ENCODE measurements at places on chromosomes 4 and X.

GRCh38 chr4:165048170-165048569, 5.5 kb upstream of the TRIM75 start:
- DNase-seq = no peak

DNA sequence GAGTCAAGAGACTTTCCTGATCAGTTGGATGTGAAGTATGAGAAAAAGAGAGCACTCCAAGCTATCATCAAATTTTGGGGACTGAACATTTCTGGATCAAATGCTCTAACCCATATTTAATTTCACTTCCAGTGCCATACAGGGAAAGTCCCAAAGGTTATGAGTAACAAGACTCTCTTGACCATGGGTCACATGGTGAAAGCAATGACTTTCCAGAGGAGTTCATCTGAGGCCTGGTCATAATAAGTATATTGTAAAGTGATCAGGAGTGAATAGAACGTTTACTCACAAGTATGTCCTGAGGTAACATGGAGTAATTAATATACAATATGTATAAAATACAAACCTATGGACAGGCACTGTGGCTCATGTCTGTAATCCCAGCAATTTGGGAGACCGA, 40.7 kb upstream of the ARMCX5 start:
- no peak for DNase-seq

- DNase-seq = peak; percentile 71
Observed at GRCh38 chr4:174764105-174764729, 64.8 kb downstream of the GLRA3 start.

- no peak for DNase-seq
Observed at GRCh38 chr4:154485127-154485773, 6.3 kb downstream of the DCHS2 start.

DNA sequence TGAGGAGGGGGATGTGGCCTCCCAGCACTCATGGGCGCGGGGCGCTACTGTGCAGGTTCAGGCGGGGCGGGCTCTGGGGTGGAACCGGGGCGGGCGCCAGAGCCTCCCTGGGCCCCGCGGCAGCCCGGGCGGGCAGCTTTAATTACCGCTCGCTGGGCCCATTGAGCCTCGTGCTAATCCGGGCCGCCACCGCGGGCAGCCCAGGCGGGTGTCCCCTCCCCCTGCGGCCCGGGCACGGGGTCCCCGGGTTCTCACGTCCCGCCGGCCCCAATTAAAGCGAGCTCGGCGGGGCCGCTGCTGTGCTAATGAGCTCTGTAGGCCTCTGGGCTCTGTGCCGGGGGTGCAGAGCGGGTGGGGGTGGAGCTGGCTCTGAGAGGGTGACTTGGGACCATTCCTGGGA, 22.8 kb upstream of the FGFR3 start:
- DNase-seq = no peak

DNA sequence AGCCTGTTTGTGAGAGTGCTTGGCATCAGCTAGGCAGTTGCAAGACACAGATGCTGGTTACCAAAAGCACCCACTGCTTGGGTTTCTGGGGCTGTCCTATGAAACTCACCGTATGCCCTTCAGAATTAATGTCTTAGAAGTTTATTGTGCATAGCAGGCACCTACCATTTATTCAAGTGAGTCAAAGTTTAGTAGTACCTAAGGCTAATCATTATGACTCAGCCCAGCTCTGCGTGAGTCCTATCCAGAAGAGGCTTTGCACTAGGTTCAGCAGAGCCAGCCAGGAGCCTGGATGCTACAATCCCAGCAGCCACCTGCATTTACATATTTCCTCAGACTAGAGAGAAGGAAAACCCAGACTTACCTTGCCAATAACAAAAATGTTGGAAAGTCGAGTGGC, 4.2 kb downstream of the RPS4X start:
- peak; percentile 59 for DNase-seq

- DNase-seq = no peak
Observed at GRCh38 chr4:123843137-123843536, 446.5 kb downstream of the SPRY1 start.

DNA sequence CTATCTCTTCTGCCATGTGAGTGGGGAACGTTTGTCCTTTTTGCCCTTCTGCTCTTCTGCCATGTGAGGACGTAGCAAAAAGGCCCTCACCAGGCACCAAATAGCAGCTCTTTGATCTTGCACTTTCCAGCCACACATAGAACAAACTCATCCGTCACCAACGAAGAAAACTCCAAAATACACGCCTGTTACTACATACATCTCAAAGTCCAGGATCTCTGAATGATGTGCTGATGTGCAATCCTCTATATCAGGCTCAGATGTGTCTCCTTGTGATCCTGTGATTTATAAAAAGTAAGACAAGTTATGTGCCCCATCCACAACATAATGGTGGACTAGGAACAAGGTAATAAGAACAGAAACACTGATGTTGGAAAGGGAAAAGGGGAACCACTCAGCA, 9.8 kb upstream of the TAB3 start:
- DNase-seq = no peak

GRCh38 chr4:168673476-168673875, 176.6 kb downstream of the PALLD start:
- DNase-seq = no peak

DNA sequence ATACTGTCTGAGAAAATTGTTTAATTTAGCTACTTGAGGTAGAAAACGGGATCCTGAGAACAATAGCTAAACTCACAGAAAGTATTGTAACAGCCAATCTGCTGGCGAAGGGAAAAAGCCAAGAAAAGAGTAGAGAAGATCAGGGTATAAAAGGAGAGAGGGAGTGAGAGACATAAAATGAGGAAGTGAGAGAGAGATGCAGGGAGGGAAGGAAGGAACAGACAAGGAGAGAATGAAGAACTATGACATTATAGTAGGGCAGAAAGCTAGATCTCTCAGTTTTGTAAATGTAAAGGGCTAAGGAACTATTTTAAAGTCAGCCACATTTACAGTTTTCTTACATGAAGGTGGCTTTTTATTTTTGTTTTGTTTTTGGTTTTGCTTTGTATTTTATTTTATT, 1.6 kb upstream of the GIMD1 start:
- no peak for DNase-seq

DNA sequence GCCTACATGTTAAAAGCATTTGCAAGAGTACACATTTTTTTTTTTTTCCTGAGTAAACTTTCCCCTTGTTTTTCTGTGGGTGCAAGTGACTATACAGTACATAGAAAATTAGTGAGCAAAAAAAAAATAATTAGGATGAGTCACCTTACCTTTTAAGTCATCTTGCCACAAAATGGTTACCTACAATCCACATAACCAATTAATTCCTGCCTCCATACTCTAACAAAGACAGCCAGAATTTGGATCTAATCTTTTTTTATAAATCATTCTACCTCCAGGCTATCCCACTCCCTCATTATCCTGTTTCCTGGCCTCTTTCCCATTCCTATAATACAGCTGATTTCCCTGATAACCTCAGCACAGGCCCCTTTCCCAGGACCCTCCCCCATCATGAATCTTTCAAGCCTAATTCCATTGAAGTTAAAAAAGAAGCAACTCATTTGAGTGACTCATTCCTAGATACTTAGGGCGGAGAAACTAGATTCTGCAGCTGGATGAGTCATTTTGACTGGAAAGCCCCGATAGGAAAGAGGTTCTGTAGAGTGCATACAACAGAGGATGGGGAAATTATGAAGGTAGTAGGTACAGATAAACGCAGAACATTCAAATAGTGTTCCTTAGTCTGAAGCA, 128.2 kb downstream of the C4orf51 start:
- DNase-seq = peak; percentile 97

- DNase-seq = peak; percentile 24
Observed at GRCh38 chr4:112515198-112516065, 548 bp downstream of the NEUROG2 start.

DNA sequence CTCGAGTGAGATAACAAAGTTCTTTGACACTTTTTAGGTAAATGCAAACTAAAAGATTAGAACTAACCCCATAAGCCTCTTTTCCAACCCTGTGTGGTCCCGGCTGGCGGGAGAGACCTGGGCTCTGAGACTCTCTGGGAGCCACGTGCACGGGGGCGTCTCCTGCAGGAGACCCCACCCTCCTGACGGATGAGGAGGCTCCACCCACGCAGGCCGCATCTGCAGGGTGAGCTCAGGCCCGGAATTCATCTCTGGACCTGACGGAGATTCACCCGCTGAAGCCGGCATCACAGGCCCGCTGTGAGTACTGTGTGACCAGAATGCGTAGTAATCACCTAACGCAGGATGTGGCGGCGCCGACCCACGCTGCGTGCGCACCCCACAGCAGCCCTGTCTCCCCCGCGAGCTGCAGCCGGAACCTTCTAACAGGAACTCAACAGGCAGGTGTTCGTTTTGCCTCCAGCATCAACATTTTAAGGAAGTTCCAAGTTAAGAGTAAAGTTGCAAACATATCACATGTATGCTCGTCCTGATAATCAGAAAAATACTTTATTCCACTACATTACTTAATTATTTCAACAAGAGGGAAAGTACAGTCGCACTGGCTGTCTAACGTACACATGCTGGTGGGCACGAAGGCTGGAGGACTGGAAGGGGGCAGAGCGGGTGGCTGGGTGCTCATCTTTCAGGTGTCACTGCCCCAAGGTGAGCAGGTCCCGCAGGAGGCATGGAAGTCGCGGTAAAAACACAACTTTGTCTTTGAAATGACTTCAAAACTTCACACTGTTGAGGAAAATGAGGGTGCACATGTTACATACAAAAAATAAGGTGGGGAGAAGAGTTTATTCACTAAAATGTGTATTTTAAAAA, 44.5 kb downstream of the FGFRL1 start:
- peak; percentile 40 for DNase-seq

DNA sequence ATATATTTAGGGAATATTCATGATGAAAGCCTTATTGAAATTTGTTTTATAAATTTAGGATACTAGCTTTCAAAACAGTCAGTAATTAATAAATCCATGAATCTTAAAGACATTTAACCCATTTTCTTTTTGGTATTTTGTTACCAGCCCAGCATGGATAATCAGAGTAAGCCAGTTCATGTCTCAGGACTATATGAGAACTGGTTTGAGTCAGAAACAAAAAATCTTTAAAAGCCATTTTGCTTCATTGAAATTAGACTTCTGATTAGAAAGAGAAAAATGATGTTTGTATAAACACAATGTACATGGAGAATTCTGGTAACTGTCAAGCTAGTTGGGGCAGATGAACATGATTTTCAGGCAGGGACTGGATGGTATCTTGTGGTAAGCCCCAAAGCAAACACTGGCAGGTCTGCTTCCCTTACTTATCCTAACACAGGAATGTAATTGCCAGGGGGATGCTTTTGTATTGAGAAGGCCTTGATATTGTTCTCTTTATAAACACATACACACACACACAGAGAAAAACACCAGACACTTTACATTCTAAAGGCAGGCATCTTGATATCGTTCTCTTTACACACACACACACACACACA, 9.4 kb downstream of the ARHGAP10 start:
- DNase-seq = peak; percentile 42

DNA sequence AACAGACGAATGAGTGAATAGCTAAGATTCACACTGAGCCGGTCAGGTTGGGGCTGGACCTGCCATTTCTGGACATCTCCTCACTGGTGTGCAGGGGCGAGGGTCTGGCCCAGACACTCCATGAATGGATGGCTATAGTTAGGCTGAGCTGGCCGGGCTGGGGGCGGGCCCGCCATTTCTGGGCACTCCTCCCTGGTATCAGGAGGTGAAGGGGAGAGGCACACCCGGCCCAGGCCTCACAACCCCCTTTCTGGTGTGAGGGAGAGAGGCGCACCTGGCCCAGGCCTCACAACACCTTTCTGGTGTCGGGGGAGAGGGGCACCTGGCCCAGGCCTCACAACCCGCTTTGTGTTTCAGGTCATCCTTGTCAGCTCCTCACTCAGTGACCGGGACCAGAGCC, 203.2 kb upstream of the PSAPL1 start:
- no peak for DNase-seq

- peak; percentile 10 for DNase-seq
Observed at GRCh38 chr4:15037923-15038541, 35.8 kb downstream of the CPEB2 start.

DNA sequence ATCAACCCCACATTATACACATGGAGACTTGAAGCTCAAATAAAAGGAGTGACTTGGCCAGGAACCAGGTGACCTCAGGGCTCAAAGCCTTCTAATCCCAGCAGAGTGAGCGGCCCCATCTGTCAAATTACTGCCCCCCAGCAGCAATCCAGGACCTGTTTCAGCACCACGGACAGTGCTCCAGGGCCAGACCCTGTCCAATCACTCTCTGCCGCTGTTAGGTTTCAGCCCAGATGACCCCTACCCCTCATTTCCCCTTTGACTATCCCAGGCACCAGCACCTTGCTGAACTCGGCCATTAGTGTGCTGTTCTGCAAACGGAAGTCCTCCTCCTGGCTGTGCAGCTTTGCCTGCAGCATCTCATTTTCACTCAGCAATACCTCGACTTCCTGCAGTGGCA, 5.1 kb downstream of the GRIPAP1 start:
- no peak for DNase-seq

- DNase-seq = peak; percentile 44
Observed at GRCh38 chrX:57573754-57574153, 18.1 kb upstream of the ZXDB start.

DNA sequence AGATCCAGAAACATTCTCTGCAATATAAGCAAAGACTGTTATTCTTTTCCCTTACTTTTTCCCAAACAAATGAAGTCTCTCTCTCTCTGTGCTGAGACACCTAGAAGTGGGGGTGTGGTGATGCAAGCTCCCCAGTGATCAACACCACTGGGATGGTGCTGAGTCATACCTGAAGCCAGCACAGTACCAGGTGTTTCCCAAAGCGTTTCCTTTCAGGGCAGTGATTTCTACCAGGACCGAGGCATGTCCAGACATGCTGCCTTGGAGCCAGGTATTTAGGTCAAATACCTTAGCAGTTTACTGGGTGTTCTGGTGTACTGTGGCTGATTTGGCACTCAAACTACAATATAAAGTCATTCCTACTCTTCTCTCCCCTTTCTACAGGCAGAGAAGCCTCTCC, 726.5 kb downstream of the FAM133A start:
- DNase-seq = no peak

DNA sequence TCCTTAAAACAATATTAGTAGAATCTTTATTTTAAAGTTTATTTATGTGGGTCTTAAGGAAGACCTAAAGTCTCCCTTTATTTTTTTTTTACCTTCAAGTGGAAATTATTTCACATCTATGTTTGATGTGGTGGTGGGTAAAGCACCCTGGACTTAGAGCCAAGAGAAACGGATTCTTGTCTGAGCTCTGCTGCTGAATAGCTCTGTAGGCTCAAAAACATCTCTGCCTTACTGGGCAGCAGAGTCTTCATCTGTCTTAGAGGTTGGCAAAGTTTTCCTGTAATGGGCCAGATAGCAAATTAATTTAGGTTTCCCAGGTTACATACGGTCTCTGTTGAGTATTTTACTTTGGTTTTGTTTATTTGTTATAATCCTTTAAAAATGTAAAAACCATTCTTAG, 136.5 kb downstream of the CEP135 start:
- no peak for DNase-seq

- DNase-seq = no peak
Observed at GRCh38 chrX:16560173-16560572, 89.8 kb upstream of the S100G start.

DNA sequence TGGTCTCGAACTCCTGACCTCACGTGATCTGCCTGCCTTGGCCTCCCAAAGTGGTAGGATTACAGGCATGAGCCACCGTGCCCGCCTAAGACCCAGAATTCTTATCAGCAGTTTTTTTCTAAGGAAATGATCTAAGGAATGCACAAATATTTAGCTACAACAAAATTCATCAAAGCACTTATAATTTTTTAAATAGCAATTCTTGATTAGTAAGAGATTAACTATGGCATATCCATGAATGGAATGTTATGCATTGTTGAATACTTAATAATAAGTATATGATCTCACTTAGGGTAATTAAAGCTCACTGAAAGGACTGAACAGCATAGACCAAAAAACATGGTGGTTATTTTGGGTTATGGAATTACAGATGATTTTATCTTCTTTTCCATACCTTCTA, 18.4 kb downstream of the CENPU start:
- no peak for DNase-seq

Measured in cardiac fibroblast (primary cell).